ENCODE measurements at places on chromosomes 1 and 21. TPM values are rescaled to one million over a fixed set of nuclear protein-coding genes. Genes with fewer than 3 reads are reported as not detected.

Gene CAPN8
- not detected for total RNA-seq

DNA sequence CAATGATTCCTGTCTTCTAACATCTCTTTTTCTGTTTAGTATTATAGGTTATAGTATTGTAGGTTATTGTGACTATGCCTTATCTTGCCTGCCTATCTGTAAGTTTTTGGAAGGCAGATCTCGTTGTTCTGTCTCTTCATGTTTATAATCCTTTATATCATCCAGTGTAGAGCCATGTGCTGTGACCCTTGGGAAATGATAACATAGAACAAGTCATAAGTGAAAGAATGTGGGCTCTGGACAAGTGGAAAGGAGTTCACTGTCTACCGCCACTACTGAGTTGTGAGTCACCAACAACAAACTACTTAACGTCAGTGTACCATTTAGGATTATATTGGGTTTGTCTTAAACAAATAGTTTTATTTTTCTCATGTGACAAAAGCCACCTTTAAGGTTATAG lies 139.3 kb downstream of the LYPLAL1 start:
- DNase-seq = no peak

Gene HCN3
- 1.5 TPM for total RNA-seq

Gene NUDT4B
- total RNA-seq = not detected

DNA sequence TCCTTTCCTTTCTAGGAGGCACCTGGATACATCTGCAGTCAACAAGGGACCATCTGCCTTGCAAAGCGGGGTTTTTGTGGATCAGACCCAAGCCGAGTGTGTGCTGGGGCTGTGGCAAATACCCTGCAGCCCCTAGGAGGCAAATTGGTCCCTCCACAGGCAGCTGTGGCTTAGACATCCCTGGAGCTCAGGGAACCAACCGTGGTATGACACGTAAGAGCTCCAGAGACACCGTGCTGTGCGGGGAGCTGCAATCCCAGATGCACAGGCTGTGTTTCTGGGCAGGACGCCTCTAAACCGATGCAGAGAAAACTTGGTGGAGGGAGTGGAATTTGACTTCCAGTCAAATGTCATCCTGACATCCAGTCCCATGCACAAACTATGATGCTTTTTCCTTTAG lies 141.5 kb downstream of the KAZN start:
- DNase-seq = no peak

DNA sequence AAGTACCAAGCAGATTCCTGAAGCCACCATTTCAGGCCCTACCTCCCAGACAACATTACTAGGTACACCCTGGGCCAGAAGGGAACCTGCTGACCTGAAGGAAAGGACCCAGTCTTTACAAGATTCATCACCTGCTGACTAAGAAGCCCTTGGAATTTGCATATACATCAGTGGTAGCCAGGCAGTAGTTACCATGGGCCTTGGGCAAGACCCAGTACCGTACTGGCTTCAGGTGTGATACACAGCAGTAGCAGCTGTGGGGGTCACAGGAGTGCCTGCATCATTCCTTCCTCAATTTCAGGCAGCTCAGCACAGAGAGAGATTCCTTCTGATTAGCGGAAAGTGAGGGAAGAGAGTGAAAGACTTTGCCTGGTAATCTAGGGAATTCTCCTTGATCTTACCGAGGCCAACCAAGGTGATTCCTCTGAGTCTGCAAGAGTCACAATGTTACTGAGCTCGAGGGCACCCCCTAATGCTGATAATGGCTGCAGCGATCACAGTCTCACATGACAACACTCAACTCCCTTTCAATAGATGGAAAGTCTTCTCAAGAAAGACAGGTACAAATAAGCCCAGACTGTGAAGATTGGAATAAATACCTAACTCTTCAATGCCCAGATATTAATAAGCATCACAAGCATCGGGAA lies 22.0 kb upstream of the UHMK1 start:
- DNase-seq = no peak

DNA sequence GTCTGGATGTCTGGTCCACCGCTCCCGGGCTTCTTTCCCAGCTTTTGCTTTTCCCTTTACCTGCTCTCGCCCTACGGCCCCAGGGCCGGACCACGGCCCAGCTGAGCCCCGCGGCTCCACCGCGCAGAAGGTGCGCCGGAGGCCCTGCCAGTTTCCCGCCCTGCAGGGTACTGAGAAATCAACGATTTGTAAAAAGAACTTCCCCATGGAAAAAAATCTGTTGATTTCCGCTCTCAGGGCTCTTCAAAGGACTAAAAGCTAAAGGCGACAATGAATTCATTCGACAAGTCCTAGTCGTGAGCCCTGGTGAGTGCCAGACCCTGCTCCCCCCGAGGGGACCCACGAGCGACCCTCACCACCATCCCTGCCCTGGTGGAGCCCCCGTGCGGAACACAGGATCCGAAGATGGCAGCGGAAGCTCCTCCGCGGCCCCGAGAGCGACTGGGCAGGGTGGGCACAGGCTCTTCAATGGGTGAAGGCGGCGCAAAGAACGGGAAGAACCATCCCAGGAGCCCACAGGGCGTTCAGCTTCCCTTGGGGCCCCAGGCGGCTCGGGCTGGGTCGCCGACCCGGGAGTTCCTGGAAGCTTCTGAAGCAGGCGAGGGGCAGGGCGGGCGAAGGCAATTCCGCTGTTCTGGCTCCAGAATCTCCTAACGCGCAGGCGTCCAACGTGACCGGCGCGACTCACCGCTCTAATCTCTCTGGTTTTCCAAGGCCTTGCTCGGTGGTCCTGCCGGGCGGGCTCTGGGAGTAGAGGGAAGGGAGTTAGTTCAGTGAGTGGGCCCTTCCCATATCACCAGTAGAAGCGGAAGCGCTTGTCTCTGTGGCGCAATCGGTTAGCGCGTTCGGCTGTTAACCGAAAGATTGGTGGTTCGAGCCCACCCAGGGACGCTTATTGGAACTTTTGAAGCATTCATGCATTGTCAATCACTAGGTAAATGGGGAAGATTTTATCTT lies 6.6 kb upstream of the RNU1-2 start:
- peak; percentile 95 for DNase-seq

Data from posterior vena cava (tissue), 2 donors.